Fibroblast of skin of back (primary cell): ENCODE measurements at places on chromosomes 3 and 15.

GRCh38 chr3:187709155-187709554, 6.8 kb upstream of the RTP2 start:
- DNase-seq = no peak

DNA sequence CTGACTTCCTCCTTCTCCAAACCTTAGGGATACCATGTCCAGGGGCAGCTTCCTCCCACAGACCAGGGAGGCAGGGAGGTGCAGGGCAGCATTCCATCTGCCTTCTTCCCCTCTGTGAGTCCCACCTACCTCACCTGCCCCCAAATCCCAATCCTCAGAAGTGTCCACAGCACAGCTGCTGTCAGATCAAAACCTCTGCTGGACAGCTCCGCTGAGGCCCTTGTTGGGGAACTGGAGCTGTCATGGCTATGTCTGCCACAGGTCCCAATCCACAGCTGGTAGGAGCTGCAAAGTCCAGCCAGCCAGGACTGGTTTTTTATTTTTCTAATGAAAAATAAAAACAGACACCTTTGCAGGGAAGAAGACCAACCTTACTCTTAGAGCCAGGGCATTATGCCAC, 40.7 kb upstream of the TBC1D21 start:
- DNase-seq = no peak

DNA sequence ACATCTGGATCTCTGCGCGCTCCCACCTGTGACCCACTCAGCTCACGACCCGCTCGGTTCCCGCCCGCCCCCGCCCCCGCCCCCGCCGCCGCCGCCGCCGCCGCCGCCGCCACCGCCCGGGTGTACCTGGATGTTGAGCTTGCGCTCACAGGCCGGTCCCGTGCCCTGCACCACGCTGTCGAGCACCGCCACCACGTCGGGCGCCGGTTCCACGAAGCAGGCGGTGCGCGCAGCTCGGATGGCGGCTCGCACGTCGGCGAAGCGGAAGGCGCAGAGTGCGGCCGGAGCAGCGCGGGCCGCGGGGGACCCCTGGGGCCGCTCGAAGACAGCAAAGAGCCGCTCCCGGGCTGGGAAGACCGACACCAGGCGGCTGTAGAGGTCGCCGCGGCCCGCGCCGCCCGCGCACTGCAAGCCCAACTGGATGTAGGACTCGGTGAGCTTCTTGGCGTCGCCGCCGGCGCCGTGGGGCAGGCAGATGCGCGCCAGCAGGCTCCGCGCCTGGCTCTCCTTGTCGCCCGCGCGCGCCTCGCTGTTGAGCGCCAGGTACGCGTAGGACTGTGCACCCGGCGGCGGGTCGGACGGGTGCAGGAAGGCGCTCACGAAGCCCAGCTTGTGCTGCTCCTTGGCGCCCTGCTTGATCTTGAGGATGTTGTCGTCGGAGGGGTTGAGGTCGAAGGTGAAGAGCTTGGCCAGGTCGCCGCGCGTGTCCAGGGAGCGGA, 1.1 kb downstream of the PLXND1 start:
- peak; percentile 59 for DNase-seq

GRCh38 chr3:160200353-160200752, 24.9 kb upstream of the C3orf80 start:
- DNase-seq = no peak

GRCh38 chr3:24303057-24303754, 191.4 kb downstream of the THRB start:
- no peak for DNase-seq

- peak; percentile 53 for DNase-seq
These were observed 58.2 kb upstream of the TP63 start for GRCh38 chr3:189573004-189573403.

GRCh38 chr3:105399611-105400010, 32.9 kb downstream of the ALCAM start:
- DNase-seq = no peak

DNA sequence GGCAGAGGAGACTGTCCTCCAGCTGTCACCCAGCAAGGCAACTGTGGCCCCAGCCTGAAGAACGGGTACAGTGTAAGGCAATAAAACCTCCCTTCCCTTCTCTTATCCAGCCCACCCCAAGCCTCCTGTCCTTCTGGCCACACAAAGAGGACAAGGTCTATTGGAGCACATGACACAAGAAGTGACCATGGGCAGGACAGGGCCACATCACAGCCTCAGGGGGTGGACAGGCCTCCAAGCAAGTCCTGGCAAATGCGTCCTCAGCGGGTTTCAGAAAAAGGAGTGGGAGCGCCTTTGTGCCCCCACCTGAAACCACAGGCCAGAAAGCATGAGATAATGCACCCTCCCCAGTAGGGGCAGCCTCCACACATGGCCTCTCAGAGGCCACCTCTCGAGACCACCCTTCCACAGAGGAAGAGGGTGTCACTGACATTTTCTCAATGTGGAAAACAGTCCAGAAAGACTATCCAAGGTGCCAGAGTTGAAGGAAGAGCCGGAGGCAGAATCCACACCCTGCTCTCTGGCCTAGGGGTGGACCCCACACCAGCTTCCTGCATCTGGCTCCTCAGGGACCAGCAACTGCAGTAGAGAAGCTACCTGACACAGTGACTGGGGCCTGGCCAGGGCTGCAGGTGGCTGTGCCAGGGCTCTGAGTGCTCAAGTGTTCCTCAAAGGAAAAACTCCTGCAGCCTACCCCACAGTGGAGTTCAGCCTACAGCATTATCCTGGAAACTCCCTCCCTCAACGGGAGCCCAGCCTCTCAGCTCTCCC, 43.9 kb downstream of the CCDC12 start:
- no peak for DNase-seq

GRCh38 chr3:196700801-196701200, 11.2 kb downstream of the CEP19 start:
- DNase-seq = no peak

GRCh38 chr3:51896607-51897305, 6.4 kb downstream of the IQCF1 start:
- no peak for DNase-seq

GRCh38 chr15:90550919-90551318, 21.2 kb downstream of the CRTC3 start:
- no peak for DNase-seq

GRCh38 chr3:142445816-142446254, 2.0 kb downstream of the XRN1 start:
- peak; percentile 36 for DNase-seq

DNA sequence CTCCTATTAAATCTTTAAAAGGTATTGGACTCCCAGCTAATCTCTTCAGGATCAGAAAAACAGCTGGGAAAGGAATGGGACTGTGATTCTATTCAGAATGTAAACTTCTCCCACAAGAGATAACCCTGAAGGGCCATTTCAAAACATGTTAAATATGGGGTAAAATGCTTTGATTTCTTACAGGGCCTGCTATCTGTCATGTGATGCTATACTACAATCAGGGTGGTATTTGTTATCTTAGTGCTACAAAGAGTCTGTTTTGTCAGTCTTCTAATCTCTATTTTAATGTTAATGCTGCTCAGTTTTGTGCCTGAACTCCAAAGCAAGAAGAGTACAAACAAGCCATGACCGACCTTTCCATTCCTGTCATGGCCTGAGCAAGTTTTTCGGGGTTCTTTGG, 186.9 kb downstream of the TBC1D5 start:
- DNase-seq = no peak

DNA sequence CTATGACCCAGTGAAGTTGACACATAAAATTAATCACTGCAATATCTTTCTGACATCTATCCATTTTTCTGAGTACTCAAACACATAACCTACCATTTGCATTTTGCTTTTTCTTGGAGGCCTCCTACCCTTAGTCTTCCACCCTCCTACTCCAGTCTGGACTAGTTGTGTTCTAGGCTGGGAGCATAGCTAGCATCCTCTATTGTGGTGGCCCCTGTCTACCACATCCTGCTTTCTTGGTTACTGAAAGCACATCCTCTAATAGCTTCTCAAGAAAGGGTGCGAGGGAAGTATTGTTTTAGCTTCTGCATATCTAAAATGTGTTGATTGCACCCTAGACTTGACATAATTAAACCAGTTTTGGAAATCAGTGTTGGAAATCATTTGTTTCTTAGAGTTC, 176.5 kb downstream of the THSD4 start:
- no peak for DNase-seq

DNA sequence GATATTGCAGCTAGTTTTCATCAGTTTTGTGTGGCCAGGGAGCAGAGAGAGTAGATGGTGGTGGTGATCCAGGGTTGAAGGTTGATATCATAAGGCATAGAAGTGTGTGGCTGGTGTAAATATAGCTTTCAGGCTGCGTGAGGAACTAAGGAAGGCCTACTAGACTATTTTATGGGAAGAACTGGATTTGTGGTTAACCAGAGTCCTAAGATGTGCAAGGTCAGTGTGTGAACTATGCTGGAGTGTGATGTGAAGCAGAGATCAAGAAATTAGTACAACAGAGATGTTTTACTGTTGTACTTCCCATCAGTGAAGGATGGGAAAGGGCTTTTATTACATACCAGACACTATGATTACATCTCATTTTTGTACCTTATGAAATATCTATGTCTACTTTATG, 41.5 kb downstream of the MAPK6 start:
- DNase-seq = no peak

GRCh38 chr3:2993736-2994135, 116.4 kb downstream of the IL5RA start:
- DNase-seq = no peak

- DNase-seq = no peak
These were observed 16.1 kb downstream of the FGF7 start for GRCh38 chr15:49438962-49439631.

- DNase-seq = peak; percentile 14
These were observed 753 bp downstream of the EPHB1 start for GRCh38 chr3:134795746-134796280.

- peak; percentile 35 for DNase-seq
These were observed 7.5 kb downstream of the SETD2 start for GRCh38 chr3:47156396-47156795.

GRCh38 chr3:99780749-99781148, 36.9 kb upstream of the CMSS1 start:
- DNase-seq = peak; percentile 60

- peak; percentile 72 for DNase-seq
These were observed 12.4 kb upstream of the TM4SF4 start for GRCh38 chr3:149462051-149462450.

- peak; percentile 60 for DNase-seq
These were observed 887.4 kb downstream of the FHIT start for GRCh38 chr3:60363817-60364216.

GRCh38 chr15:66153549-66154415, 99.8 kb downstream of the MEGF11 start:
- no peak for DNase-seq

DNA sequence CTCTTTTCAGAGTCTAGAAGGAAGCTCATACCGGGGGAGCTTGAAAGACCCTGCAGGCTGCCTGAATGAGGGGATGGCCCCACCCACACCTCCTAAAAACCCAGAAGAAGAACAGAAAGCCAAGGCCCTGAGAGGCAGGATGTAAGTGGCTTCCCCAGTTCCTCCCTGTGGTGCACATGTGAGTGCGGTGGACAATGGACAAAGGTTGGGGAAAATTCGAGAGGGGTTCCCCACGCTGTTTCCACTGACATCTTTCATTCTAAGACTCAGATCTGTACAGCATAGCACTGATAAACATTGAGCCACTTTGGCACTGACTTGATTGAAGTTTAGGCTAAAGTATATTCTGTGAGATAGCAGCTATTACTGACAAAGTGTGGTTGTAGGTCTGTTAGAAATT, 79.5 kb upstream of the UMPS start:
- no peak for DNase-seq

GRCh38 chr3:122690096-122690495, 9.5 kb downstream of the PARP14 start:
- no peak for DNase-seq

DNA sequence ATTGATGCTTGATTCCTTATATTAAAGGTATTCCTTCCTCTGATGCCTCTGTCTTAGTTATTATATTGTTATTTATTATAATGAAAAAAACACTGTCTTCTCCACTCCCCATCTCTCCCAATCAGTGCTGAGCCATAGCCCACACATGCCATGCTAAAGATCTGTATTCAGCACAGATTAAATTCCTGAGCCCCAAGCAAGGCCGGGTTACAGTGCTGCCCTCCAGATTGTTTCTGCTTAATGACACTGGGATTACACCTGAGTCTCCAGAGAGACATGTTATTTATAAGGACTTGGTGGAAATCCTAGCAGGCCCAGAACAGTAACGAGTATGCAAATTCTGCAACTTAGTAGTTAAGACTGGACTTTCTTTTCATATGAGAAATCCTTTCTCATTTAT, 305.9 kb upstream of the UMPS start:
- no peak for DNase-seq

- DNase-seq = no peak
These were observed 243.5 kb downstream of the MFSD1 start for GRCh38 chr3:159045279-159045885.

- DNase-seq = peak; percentile 35
These were observed 18.8 kb upstream of the JMJD7 start for GRCh38 chr15:41809121-41809520.

GRCh38 chr15:77546050-77546501, 86.6 kb downstream of the LINGO1 start:
- DNase-seq = peak; percentile 85

GRCh38 chr15:45918839-45919238, 284.0 kb downstream of the SQOR start:
- DNase-seq = no peak

DNA sequence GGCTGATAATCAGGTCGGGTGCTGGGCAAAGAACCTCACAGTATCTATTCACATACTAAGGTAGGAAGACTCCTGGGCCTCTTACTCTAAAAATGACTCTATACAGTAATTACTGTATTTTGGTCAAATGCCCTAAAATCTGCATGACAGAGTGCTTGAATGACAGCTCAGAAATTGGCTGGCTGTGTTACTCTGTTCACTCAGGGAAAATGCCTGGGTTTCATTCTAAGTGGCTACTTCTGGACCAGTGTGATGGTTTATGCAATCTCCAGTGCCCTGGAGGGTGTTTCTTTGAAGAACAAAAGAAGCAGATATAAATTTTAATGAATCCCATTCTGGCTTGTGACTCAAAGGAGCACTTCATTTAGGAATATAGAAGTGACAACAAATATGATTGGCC, 2.2 kb downstream of the GABRR3 start:
- DNase-seq = no peak

DNA sequence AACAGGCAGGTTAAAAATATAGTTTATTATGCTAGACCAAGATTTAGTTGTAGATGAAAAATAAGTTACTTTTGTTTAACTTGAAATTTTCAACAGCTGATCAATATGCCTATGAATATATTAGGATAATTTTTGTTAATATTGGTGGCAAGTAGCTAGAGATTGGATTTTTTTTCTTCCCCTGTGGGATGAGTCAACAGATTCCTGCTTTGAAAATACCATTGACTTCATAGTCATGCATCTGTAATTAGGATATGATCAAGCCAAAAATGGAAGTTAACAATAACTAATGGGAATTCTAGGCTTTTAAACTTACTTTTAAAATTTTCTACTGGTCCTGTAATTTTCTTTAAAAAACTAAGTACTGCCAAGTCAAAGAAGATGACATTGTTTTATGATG, 211.7 kb downstream of the ZIC1 start:
- peak; percentile 79 for DNase-seq
